PC-9 (cell line): ENCODE measurements at places on chromosomes 6 and 20.

- DNase-seq = no peak
These were observed 133.1 kb downstream of the SOX4 start for GRCh38 chr6:21726676-21727075.

GRCh38 chr6:16196984-16197546, 41.3 kb upstream of the GMPR start:
- DNase-seq = no peak

DNA sequence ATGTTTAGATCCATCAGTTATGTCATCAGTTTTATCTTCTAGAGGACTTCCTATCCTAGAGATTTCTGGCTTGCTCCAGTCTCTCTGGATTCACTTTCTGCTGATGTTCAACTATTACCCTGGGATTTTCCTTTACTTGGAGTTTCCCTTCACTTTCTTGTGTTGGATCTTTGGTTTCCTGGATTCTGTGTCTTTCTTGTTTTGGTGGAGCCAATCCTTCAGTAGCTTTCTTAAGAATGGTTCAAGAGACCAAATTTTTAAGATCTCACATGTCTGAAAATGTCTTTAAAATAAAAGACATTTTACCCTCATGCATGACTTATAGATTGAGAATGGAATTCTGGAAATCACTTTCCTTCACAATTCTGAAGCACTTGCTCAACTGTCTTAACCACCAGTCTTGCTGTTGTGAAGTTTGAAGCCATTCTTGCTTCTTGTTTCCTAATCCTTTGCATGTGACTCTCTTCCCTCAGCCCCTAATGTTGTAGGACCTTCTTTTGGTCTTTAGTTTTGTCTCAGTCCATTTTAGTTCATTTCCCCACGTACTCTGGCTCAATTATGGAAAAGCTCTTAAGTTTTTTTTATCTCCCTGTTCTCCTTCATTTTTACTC, 87.9 kb downstream of the ARID1B start:
- no peak for DNase-seq

DNA sequence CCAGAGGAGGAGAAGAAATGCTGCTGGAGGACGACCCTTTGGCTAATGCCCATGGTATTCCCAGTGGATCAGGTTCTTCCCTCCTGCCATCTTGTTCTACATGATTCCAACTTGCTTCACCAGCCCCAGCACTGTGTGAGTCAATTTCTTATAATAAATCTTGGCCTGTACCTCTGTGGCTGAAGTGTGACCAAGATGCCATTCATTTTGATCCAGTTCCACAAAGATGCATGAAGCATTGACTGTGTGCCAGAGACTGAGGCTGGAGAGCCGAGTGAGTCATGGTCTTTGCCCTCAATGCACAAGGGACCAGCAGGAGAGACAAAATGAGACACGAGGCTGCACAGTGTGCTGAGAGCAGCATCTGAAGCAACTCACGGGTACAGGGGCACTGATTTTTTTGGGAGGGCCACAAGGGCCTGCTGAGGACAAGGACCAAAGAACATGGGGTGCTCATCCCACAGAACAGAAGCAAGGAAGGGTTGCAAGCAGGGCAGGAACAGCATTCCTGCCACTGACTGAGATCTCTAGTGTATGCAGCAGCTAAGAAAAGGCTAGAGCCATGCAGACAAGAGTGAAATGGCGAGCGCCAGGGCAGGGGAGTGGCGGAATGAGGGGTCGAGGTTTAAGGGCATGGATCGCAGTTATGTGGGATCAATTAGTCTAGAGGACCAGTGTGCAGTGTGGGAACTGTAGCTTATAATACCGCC, 207.0 kb downstream of the THBS2 start:
- no peak for DNase-seq

DNA sequence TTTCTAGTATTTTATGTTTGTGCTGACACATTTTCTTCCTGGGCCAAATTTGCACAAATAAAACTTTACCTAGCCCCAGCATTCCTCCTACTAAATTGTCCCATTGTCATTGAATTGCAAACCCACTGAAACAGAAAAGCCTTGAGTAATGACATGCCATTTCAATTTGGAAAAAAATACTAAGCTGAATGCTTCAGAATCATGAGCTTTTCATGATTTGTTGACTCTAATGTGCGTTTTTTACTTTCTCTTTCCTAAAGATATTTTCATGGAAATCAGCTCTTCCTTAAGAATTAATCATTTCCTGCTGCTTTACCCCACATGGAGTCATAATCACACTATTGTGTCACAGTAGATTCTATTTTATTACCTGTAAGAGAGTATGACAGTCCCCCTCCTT, 47.4 kb downstream of the TRDN start:
- DNase-seq = no peak

- DNase-seq = no peak
These were observed 6.5 kb upstream of the C20orf204 start for GRCh38 chr20:64029293-64030117.

- DNase-seq = no peak
These were observed 713.1 kb downstream of the HDGFL1 start for GRCh38 chr6:23282252-23283021.

DNA sequence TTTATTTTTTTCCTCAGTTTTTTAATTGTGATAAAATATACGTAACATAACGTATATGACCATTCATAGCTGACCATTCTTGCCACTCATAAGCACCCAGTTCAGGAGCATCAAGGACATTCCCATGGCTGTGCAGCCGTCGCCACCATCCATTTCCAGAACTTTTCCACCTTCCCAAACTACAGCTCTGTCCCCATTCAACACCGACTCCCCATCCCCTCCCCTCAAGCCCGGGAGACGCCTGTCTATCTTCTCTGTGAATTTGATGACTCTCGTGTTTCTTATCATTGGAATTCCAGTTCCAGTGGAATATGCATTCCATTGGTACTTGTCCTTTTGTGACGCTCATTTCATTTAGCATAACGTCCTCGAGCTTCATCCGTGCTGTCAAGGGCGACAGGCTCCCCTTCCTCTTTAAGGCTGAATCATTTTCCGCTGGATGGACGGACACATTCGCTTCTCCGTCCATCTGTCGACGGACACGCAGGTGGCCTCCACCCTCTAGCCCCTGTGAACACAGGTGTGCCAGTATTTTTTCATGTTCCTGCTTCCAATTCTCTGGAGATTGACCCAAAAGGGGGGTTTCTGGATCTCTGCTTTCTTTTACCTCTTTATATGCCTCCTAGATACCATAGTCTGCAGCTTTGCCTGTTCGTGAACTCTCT, 88.1 kb downstream of the YTHDF1 start:
- no peak for DNase-seq

GRCh38 chr6:48567016-48567415, 456.0 kb upstream of the PTCHD4 start:
- DNase-seq = no peak

DNA sequence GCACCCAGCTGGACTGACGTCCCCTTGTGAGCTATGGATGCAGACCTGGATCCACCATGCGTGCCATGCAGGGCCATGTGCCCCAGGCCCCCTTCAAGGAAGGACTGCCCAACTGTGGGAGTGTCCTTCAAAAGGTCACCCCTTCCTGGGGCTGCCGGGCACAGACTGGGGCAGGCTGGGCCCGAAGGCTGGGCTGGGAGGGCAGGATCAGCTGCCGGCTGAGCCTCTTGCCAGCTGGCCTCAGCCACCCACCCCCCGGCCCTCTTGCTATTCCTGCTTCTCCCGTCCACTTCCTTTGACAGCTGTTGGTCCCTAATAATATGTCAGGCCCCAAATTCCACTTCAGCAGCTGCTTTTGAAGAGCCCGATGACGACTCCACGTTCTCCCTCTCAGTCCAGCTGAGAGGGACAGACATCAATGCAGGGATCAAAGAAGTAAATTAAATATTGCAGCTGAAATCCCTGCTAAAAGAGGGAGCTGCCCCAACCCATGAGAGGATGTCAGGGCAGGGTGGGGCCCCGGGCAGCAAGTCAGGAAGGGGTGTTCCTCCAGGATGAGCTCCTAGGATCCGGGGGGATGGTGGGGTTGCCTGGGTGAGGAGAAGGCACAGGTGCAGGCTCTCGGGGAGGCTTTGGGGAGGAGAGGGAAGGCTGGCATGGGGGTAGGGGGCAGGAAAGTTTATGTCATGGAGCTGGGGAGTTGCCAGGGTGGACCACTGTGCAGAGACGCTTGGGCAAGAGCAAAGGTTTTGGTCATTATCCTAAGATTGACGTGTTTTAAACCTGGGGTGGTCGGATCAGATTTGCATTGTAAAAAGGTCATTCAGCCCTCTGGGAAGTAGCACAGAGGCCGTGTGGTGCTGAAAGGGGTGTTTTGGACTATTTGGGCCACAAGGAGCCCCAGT, 185.0 kb downstream of the ANKRD60 start:
- no peak for DNase-seq

DNA sequence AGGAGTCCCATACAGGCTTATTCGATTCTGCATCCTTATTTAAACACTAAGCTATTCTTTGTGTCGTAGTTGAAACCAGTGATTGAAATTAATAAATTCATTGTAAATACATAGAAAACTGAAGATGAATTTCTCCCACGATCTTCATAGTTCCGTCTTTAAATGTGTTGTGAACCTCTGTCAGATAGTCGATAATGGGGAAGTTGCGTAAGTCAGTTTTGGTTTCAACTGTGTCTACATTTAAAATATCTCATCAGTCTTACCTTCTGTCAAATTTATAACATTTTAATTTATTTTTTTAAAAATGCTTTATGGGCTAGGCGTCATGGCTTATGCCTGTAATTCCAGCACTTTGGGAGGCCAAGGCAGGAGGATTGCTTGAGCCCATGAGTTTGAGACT, 12.7 kb downstream of the STX11 start:
- no peak for DNase-seq

- DNase-seq = no peak
These were observed 26.3 kb downstream of the WFDC3 start for GRCh38 chr20:45765307-45765875.

GRCh38 chr20:24765316-24766142, 183.5 kb upstream of the CST7 start:
- DNase-seq = no peak

DNA sequence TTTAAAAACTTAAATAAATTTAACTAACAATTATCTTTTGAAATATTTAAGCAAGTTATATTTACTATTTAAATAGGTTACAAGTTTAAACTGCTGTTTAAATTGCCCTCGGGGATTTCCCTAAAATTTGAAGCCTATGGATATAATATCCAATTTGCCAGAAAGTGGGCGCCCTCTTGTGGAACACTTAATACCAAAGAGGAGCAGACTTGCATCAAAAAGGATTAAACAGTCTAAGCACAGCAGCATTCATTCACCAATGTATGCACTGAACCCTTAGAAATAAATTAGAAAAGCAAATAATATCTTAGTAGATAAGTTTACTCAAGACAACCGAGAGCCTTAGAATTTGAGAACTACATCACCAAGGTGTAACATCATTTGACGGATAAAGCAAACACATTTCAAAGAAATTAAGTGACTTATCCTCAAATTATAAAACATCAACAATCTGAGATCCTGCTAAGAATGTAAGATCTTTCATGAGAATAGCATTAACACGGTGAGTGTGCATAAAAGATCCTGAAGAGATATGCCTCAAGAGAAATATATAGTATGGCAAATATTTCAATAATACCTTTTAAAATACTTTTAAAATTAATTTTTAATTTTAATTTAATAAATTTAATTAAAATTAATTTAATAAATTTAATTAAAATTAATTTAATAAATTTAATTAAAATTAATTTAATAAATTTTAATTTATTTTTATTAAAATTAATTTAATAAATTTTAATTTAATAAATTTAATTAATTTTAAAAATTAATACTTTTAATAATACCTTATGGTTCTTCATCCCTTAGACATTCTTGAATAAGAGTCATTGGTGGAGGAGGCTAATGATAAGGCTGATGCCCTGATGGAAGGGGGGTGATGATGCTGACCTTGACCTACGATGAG, 11.5 kb upstream of the MEP1A start:
- peak; percentile 34 for DNase-seq

- DNase-seq = no peak
These were observed 18.4 kb upstream of the ULBP3 start for GRCh38 chr6:150087336-150087735.

DNA sequence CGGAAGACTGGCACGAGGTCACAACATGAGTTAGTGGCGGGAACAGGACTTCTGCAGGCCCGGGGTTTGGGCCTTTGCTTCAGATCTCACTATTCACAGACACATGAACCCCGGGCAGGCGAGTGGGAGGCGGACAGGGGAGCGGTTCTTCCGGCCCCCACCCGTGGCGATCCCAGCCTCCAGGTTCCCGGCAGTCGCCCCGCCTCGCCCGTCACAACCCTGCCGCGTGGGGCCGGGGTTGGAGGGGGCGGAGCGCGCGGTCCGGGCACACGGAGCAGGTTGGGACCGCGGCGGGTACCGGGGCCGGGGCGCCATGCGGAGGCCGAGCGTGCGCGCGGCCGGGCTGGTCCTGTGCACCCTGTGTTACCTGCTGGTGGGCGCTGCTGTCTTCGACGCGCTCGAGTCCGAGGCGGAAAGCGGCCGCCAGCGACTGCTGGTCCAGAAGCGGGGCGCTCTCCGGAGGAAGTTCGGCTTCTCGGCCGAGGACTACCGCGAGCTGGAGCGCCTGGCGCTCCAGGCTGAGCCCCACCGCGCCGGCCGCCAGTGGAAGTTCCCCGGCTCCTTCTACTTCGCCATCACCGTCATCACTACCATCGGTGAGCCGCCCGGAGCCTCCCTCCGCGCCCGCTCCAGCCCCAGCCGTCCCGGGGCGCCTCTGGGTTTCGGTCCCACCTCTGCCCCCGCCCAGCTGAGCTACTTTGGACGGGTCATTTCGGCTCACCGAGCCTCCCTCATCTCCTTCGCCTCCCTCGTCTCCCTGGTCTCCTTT, at the start of gene KCNK15:
Gene KCNK15 (plus strand): TSS at position 268 of the 769 bp plus-strand sequence. CDS start 46 bp downstream, at position 314.
- no peak for DNase-seq

- DNase-seq = no peak
These were observed 37.2 kb upstream of the PHACTR1 start for GRCh38 chr6:12679341-12679740.

DNA sequence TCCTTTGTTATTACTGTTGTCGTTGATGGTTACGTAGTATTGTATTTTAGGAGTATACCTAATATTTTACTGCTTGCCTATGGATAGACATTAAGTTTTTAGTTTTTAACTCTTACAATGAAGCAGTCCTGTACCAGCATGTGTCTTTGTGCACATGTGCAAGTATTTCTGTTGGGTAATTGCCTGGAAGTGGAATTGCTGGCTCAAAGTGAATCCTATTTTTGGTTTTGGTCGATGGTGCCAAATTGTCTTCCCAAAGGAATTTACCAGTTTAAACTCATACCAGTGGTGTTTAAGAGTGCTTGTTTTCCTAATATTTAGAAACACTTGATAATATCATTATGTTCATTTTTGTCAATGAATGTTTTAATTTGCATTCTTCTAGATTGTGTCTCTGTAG, 75.5 kb downstream of the ANKS1A start:
- no peak for DNase-seq
